Activated CD4-positive, CD25-positive, alpha-beta regulatory T cell treated with anti-CD3 and anti-CD28 coated beads, Interleukin-2, amount 50 U/mL, for 72 hours (primary cell): ENCODE measurements at places on chromosomes 12 and 14.

DNA sequence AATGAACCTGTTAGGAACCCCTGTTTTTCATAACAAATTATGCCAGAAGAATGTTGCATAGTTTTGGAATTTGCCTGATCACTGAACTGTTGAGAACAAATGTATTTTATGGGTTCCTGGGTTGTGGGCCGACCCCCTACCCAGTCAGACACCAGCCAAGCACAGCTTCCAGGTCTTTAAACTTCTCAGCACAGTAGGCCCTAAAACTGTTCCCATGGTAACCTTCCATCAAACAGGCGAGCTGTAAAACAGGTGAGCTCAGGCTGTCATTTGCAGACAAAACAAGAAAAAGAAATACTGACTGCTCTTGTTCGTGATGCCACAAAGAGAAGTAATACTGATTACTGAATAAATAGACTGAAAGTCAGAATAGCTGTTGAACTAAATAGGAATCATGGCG, 147.0 kb downstream of the PTPRO start:
- no peak for DNase-seq

- DNase-seq: no peak
These were observed 103.9 kb downstream of the NPAS3 start for GRCh38 chr14:33042591-33042990.

DNA sequence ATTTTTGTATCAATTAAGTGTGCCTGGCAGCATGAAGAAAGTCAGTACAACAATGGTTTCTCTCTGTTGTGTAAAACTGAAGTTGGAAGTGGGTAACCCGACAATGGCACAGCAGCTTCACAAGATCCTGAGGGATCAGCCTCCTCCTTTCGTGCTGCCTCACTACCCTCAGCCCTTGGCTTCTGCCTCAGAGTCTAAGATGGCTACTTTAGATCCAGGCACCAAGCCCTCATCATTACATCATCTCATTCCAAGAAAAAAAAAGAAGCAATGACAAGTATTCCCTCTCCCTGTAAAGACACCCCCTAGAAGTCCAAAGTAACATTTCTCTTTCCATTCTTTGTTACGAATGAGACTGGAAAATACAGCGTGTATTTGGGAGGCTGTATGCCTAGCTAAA, 92.6 kb downstream of the DNAI7 start:
- no peak for DNase-seq

DNA sequence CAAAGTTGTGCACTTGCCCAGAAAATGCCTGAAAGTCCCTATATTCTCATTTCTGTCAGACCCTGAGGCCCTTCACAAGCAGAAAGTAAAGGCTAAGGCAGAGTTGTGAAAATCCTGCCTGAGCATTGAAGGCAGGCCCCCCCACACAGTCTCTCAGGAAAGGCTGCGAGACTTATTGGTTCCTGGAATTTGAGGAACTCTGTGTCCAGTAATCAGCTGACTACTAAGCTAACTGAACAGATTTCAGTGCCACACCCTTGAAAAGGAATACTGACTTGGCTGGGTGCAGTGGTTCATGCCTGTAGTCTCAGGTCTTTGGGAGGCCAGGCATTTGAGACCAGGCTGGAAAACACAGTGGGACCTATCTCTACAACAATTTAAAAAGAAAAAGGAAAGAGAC, 21.1 kb upstream of the PPP2R5E start:
- no peak for DNase-seq

DNA sequence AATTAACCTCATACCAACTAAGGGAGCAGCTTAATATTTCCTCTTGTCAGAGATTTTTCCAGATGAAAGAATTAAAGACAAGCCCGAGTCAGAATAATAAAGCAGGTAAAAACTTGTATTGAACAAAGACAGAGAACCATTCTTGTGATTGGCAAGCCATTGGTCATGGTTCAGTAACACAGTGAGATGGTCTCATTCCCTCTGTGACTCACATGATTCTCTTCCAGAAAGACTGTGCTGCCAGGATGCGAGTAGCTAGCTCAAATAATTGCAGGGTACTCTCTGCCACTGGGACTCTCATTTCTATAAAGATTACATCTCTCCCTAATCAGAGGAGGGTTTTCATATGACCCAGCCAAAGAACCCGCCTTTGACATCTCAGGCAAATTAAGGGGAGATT, 179.4 kb downstream of the PHLDA1 start:
- DNase-seq: no peak

DNA sequence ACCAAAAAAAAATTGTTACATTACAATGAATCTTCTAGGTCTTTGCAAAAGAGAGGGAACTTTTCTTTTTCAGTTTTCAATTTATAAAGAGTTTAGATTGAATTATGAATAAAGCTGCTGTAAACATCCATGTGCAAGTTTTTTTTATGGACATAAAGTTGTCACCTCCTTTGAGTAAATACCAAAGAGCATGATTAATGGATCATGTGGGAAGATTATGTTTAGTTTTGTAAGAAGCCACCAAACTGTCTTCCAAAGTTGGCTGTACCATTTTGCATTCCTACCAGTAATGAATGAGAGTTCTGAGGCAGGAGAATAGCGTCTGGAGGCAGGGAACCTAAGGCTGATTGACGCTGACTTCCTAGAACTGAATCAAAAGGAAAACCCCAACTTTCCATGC, 30.2 kb downstream of the LEMD3 start:
- no peak for DNase-seq
